ENCODE measurements at places on chromosomes 6 and 20. TPM values are rescaled to one million over a fixed set of nuclear protein-coding genes. Genes with fewer than 3 reads are reported as not detected.

The EBF4 gene
- 2.7 TPM for total RNA-seq

GRCh38 chr6:169487579-169488436 lies 214.0 kb downstream of the WDR27 start:
- H3K4me1 ChIP-seq = no peaks in the 10 kb centered on the region
- no peak overlapping the region for H3K4me3 ChIP-seq
- no peak overlapping the region for H3K27ac ChIP-seq

GRCh38 chr20:24695529-24696225 lies 226.2 kb downstream of the SYNDIG1 start:
- H3K36me3 ChIP-seq = no peaks in the 10 kb centered on the region
- no peaks in the 10 kb centered on the region for H3K27me3 ChIP-seq
- DNase-seq = peak; percentile 13
- no peaks in the 10 kb centered on the region for H3K4me1 ChIP-seq

GRCh38 chr6:168927026-168927425 lies 326.6 kb downstream of the THBS2 start:
- H3K4me1 ChIP-seq = no peaks in the 10 kb centered on the region
- H3K4me3 ChIP-seq = no peak overlapping the region
- no peak for DNase-seq
- no peak overlapping the region for H3K27ac ChIP-seq
- no peaks in the 10 kb centered on the region for H3K27me3 ChIP-seq

Data from activated CD4-positive, alpha-beta memory T cell treated with anti-CD3 and anti-CD28 coated beads, Interleukin-2, amount 10 ng/mL, durations not matched to agents 7 days and 5 days (primary cell).